ENCODE measurements at places on chromosomes 5 and 9.

- no peak for DNase-seq
Measured at GRCh38 chr9:68797116-68797515, 92.1 kb downstream of the PIP5K1B start.

GRCh38 chr9:116334546-116335150, 181.1 kb downstream of the PAPPA start:
- no peak for DNase-seq

DNA sequence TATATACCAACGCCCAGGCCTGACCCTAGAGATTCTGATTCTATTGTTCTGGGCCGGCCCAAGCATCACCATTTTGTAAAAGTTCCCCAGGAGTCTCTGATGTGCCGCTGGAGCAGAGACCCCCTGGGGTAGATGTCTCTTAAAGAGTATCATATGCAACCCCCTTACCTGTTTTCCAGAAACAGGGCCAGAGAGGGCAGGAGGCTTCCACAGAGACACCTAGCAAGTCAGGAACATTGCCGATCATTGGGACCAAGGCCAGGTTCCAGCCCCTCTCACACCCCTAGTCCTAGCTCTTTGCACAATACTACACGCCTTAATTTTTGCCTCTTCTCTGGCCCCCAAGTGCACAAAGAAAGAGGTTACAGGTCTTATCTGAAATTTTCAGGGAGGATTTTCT, 63.8 kb downstream of the TMOD1 start:
- no peak for DNase-seq

GRCh38 chr9:25990376-25990775, 312.1 kb upstream of the TUSC1 start:
- no peak for DNase-seq

- no peak for DNase-seq
Measured at GRCh38 chr5:160023007-160023907, 14.3 kb downstream of the TTC1 start.

DNA sequence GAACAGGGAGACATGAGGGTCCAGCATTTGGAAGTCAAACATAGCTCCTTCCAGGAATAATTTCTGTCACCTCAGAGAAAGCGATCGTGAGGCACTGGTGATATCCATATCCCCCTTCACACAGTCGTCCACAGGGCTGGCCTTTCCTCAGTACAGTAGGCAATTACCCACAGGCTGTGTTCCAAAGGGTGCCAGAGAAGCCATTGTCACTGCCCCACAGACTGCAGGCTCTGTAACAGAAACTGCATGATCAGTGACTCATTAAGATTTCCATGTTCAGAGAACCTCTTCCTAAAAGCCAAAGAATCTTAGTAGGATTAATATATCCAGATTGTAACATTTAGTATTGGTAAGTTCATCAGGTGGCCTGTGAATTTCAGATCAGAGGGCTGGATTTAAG, 127.6 kb downstream of the RPS23 start:
- DNase-seq = no peak

DNA sequence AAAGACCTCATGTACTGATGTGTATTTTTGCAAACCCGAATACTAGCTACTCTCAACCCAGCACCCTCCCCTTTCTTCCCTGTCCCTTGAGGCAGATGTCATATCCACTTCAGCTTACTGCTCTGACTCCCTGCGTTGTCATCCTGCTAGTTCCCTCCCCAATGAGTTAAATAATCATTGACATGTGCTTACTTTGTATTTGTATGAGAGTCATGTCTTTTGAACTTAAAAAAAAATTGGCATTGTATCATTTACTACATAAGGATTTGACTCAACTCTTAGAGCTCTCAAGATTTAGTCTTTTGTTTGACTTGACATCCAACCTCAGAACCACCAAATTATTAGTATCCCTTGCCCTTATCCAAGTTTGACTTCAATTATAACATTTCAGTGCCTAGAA, 219.7 kb upstream of the TUT7 start:
- no peak for DNase-seq

- DNase-seq = no peak
Measured at GRCh38 chr9:26669701-26670670, 222.6 kb downstream of the CAAP1 start.

GRCh38 chr9:69794356-69794755, 26.3 kb upstream of the CFAP95 start:
- no peak for DNase-seq

GRCh38 chr5:122906768-122907167, 61.4 kb downstream of the SNX24 start:
- no peak for DNase-seq

- DNase-seq = no peak
Measured at GRCh38 chr9:117704024-117704575, at the start of gene TLR4. TLR4 (plus strand) TSS chr9:117704403; CDS start chr9:117704473, 70 bp downstream.

DNA sequence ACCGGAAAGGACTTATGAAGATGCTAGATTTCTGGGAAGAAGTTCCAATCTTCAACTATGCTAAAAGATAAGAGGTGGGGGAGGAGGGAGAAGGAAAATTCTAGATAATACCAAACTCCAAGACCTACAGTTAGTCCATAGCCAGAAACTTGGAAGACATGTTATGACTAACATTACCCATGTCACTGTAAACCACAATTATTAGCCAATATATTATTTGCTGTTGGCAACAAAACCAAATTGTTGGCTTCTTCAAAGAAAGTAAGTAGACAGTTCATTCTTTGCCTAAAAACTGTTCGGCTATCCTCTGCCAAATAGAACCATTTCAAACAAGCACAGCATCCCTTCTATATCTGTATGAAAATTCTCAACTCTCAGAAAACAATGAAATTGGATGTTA, 25.1 kb downstream of the PRLR start:
- no peak for DNase-seq

GRCh38 chr5:11449217-11449616, 455.0 kb downstream of the CTNND2 start:
- no peak for DNase-seq

DNA sequence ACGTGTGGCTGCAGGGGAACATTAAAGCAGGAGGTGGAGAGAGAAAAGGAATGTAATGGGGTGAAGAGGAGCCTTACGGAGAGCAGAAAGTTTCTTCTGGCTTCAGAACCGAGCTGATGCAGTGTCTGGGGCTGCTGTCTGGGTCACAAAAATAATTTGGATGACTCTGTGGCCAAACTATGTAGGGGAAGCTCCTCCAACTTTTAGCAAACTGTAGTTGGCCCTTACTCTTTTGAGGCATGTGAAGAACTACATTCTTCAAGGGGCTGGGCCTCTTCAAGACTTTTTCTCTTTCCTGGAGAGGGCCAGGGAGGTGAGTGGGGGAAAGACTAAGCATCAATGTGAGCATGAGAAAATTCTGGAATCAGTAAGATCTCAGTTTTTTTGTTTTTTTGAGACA, 31.9 kb upstream of the SPARC start:
- DNase-seq = no peak

DNA sequence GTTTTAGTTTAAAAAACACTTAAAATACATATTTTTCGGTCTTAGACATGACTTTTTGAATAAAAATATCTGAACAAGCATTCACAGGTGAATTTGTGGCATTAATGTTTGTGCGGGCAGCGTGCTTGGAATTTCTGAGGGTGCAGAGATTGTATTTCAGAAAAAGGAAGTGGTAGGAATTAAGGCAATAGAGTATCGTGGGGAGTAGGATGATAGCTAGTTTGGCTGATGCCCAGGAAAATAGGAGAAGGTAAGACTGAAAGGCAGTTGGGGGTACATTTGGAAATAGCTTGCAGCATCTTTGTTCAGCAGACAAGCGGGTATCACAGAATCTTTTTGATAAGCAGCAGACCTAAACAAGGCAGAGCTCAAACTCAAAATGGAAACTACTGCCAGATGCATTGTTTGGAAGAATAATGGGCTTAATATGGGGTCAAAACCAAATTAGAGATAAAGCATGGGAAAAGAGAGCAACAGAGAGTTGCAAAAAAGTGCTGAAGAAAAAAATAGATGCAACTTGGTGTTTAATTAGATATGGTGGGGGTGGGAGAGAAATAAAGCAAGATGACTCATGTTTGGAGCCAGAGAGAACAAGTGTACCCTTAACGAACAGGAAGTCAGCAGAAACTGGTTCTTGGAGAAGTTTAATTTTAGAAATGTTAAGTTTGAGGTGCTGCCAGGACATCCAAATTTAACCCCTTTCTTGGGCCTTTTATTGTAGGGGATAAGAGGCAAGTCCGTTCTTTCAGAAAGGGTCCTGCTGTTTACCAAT, 85.7 kb upstream of the ARRDC3 start:
- no peak for DNase-seq

- no peak for DNase-seq
Measured at GRCh38 chr9:73280113-73280512, 128.4 kb downstream of the ANXA1 start.

DNA sequence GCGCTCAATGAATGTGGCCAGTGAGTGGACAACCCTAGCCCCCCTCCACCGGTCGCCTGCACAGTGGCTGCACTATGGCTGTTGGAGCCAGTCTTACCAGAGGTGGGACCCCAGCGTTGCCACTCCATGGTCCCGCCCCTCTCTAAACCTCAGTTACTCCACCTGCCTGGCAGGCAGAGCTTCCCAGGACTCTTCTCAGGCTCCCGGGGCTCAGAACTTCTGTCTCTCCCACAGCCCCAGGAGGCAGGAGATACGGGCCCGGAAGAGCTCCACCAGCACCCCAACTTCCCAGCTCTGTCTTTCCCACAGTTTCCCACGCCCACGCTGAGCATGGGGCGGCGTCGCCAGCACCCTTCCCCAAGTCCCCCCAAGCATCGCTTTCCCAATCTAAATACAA, 975 bp downstream of the RASGEF1C start:
- DNase-seq = no peak

GRCh38 chr5:104513640-104514072, 951.1 kb upstream of the NUDT12 start:
- DNase-seq = no peak

- no peak for DNase-seq
Measured at GRCh38 chr9:94866770-94867169, 140.3 kb downstream of the AOPEP start.

- no peak for DNase-seq
Measured at GRCh38 chr9:135090547-135090946, 3.1 kb downstream of the OLFM1 start.

DNA sequence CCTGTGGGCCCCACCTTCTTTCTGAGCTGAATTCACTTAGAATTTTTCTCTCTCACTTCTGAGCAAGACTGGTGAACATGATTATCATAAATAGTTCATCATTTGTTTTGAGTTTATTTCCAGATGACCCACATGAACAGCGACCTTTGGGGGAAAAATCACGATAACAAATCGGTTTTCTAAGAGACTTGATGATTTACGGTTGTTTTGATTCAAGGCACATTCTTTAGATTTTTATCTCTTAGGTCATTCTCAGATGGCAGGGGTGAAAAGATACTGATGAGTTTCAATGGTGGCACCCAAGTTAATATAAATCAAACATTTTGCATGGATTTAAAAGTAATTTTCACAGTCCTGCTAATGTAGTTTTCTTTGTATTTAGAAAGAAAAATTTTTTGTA, 95.1 kb downstream of the DMXL1 start:
- DNase-seq = no peak

DNA sequence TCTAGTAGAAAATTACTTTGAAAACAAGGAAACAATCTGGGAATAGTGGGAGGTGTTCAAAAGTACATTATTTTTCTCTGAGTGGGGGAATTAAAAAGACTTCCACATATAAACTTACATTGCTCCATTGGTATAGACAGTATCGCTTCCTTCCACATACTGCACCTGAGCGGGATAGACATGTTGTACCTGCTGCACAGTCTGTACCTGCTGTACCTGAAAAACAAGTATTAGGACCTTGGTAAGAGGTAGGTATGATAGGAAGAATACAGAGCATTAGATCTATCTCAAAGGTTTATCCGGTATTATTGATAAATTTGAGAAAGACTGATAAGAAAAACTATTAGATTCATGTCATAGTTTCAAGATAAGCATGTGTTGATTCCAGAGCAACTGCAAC, 179.3 kb downstream of the RFX3 start:
- DNase-seq = no peak

DNA sequence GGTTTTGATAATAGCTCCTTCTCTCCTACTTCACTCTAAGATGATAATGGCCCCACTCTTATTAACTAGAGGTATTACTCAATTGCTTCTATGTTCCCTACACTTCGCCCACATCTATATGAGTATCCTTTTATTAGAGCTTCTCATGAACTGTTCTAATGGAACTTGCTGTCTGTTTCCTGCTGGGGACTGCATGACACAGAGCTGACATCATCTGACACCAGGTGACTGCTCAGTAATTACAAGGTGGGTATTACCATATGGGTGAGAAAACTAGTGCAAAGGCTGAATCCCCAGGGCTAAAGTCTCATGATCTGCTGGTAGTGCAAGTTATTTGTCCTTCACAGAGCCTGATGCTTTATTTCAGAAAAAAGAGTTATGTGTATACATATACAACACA, 146.2 kb upstream of the PLCXD3 start:
- no peak for DNase-seq

DNA sequence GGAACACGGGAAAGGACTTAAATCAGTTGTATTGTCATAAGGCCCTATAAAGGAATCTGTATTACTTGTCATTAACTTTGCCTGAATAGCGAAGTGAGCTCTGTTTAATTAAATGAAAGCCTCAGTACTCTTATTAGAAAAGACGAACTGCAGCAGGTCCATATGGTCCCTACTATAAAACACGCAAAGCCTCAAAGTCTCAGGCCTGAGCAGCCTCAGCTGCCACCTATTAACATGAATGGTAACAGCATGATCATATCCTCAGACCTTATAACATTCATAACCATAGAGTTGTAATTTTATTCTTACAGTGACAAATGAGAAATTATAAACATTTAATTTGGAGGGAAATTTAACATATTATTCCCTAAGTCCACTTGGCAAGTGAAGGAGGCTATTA, 1113.7 kb upstream of the WWC1 start:
- no peak for DNase-seq

DNA sequence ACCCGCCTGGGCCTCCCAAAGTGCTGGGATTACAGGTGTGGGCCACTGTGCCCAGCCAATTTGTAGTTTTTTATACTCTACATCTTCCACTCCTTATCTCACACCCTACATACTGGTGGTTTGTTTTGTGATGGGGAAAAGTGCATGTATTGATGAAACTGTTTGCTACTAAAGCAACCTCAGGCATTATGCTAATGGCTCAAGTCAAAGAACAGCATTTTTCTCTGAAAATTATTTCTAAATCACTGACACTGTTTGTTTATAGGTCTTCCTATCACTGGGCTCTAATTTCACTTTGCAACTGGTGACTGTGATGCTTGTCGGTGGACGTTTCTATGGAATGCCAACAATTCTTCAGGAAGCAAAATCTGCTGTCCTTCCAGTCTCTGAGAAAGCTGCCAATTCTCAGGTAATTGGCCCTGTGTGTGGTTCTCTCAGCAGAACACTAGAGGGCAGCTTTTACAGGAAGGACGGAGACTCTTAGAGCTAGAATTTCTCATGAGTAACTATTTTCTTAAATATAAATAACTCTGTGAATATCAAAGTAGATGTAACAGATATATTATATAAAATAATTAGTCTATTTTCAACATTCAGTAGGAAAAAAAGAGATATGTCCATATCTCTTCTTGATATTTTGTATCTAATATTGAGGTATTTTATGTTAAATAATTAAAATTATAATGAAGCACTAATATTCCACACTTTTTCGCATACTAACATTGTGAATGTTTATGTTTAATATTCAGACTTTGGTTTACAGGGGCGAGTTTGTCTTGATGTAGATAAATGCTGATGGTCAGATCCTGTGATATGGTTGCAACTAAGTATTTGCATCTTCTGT, 244.1 kb downstream of the ADGRV1 start:
- DNase-seq = peak; percentile 11

GRCh38 chr9:128635266-128636023, 21.2 kb downstream of the DYNC2I2 start:
- DNase-seq = no peak

GRCh38 chr9:114125476-114126013, 26.5 kb upstream of the KIF12 start:
- DNase-seq = no peak

GRCh38 chr5:147985608-147986007, 78.2 kb upstream of the SPINK5 start:
- no peak for DNase-seq
